Activated CD4-positive, alpha-beta T cell treated with anti-CD3 and anti-CD28 coated beads, Interleukin-10, Interleukin-2, amounts not matched to agents 100 ng/mL and 50 ng/mL, durations not matched to agents 16 hours and 8 hours (primary cell): ENCODE measurements at places on chromosomes 3 and 15.
A peak's percentile ranks its signal among the peaks of the same experiment; 100 is the strongest.

DNA sequence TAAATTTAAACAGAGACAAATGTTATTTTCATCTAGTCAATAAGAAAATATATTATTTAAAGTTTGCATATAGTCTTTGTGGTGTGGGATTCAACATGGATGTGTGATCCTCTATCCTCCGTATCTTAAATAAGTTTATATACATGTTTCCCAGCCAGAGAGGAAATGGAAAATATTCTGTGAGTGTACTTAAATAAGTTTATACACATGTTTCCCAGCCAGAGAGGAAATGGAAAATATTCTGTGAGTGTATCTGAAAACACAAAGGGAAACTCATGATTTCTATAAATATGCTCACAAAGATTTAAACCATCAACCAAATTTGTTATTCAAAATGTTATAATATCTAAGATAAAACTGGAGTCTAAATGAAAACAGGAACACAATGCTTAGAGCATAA is 110.0 kb upstream of the MELTF start:
- DNase-seq = no peak

GRCh38 chr3:168417016-168417415 is 321.3 kb upstream of the GOLIM4 start:
- no peak for DNase-seq

DNA sequence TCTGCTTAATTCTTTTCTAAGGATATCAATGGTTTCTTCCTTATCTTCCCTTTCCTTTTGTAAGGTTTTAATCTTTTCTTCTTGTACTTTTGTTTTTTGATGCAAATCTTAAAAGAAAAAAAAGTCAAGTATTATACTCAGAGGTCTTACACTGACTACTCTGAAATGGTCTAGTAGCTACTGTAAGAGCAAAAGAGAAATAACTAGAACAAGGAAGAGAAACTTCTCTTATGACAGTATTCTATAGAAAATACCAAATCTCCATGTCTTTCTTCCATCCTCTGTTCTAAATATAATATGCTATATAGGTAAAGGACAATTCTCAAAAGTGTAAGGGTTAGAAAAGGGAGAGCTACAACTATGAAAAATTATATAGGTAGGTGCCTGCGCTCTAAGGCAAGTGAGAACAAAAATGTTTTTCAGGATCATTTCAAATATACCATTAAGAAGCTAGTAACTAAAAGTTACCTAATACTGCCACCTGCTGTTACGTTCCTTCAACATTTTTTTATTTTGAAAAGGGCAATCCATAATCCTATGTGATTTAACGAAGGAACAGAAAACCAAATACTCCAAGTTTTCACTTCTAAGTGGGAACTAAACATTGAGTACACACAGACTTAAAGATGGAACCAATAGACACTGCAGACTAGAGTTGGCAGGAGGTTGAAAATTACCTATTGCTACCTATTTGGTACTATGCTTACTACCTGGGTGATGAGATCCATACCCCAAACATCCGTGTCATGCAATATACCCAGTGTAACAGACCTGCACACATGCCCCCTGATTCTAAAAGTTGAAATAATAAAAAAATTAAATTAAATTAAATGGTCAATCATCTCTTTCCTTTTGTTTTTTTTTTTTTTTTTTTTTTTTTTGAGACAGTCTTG is 36.7 kb downstream of the CIP2A start:
- peak; percentile 28 for DNase-seq

DNA sequence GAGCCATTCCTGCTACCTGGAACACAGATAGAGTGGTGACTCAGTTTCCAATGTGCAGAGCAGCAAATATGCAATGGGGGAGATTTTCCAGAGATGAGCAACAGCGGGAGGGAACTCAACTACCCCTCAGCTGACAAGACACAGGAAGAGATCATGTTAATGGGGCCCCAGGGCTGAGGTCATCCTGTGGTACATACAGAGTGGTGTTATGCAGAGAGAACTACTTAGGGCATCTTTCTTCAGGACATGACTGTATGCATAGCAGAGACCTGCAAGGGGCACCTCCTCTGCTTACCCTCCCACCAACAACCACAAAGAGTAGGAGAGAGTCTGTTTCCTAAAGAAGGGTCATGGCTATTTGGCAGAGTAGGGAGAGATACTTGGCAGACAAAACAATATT is 6.8 kb upstream of the TBC1D5 start:
- DNase-seq = peak; percentile 56

GRCh38 chr3:42980209-42980608 is 1.1 kb downstream of the GASK1A start:
- no peak for DNase-seq

DNA sequence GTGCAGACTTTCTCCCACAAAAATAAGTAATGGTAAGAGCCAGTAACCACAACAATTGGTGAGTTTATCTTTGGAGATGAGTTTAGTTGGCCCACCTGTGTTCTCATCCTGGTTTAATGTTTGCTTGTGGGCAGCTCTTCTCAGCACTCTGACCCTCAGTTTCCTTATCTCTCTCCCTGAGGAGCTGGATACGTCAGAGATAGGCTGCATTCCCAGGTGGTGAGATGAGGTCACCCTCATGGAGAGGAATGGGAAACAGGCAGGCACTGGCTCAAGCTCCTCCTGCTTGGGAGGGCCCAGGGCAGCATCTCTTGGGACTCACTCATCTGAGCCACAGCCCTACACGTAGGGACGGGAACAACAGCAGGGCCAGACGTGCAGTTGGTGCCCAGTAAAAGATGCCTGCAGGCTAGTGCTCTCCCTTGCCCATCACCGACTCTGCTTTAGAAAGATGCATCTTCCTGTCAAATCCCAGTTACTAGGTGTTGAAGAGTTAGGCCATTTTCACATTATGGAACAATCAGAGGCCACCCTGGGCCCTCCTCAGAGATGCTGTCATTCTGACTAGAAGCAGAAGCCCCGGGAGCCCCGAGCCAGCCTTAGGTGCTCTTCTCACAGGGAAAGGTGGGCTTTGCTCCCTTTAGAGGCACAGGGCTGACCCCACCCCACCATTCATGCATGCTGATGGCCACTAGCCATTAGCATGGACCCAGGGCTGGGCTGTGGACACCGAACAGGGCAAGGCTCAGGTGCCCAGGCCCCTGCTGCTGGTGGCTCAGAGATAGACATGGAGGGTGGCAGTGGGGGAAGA is 59.7 kb downstream of the GRIP2 start:
- DNase-seq = no peak

- DNase-seq = no peak
Observed at GRCh38 chr3:141482245-141482922, 4.4 kb upstream of the RASA2 start.

DNA sequence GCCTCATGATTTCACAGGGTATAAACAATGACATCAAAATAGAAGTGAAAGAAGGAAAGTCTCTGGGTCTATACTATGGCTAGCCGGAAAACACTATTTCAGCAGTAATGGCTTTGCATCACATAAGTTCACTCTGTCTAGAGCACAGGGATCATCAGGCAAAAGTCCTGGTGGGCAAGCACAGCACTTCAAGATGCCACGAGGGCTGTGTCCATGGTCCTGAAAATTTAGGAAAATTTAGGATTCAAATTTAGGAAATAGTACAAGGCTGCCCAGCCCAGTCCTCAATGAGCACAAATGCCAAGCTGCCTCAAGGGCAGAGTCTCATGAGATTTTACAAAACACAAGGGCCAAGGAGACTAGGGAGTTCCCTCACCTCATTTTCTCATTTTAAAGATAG is 54.1 kb downstream of the RORA start:
- no peak for DNase-seq

DNA sequence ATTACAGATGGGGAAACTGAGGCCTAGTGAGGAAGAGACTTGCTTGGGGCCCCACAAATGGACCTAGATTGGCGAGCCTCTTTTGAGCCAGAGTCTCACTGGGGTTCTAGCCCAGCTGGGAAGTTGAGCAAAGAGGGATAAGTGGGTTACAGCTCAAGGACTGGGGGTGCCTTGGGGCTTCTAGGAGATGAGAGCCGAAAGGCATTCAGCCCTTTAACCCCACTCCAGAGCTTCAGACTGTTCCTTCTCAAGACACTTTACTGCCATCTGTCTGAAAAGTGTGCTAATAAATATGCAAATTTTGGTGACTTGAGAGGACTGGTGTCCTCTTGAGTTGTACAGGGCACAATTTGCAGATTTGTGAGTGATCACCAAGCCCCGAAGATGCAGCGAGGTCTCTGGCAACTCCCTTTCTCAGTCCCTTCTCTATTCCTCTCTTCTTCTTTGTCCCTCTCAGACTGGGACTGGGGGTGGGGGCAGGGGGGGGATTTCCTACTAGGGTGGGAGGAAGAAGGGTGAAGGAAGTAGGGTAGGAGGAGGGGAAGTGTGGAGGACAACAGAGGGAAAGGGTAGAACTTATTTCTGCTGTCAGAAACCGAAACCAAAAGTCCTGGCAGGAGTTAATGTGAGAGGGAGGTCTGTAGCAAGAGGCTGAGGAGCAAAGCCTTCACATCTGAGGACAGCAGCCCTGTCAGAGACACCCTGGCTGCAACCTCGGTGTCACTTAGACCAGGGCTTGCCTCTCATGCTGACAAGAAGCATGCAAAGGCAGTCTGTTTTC is 16.2 kb upstream of the ANKDD1A start:
- DNase-seq = peak; percentile 77

DNA sequence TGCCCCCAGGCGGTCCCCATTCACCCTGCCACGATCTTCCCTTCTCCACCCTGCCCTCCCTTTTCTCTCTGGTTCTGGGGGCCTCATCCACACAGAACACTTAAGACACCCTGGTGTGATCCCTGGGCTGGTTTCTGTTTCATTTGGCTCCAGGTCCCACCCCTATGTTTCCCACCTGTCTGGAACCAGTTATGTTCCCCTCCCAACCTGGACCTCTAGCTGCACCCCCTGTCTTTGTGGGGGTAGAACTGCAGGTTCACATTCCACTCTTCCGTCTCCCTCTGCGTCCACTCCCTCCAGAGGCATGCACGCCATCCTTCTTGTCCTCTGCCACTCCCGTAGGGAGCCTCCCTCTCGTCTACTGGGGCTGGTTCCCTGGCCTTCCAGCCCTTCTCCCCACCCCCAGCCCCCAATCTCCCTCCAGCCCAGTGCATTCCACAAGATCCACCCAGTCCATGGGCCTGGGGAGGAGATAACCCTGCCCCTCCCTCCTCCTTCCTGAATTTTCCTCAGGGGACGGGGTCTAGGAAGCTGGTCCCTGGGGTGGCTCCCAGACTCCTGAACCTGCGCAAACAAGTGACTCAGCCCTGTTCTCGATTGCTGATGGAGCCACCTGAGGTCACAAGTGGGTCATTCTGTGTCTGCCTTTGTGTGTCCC is 73.8 kb downstream of the ABTB1 start:
- no peak for DNase-seq

DNA sequence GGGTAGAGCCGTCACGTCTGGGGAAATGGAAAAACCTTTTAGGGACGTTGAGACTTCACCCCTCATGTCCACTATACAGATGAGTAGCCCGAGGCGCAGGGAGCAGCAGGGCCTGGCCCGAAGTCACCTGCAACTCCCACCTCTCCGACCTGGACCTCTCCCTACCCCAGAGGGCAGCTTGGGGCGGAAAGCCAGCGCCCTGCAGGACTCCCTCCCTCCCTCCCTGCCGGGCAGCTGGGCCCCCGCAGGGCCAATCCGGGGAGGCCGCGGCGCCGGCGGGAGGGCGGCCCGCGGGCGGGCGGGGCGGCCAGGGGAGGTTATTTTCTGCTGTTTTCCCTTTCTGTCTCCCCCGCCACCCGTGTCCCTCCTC is 2.0 kb downstream of the WNT7A start:
- no peak for DNase-seq

- DNase-seq = no peak
Observed at GRCh38 chr3:131699001-131699400, 196.2 kb upstream of the MRPL3 start.

DNA sequence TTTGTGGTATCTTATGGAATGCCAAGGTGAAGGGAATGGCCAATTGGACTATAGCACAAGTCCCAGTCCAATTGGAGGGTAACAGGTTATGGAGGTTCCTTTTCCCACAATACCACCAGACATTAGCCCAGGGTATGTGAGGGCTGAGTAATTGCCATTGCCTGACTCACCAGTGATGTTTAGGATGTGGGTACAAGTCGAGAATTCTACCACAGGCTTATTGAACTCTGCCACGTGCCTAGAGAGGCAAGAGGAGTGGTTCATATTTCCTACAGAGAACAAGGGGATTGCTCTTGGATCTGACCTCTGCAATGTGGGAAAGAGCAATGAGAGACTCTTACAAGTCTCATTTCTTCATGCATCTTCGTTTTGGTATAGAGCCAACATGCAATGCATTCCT is 85.0 kb upstream of the XCR1 start:
- peak; percentile 39 for DNase-seq

- no peak for DNase-seq
Observed at GRCh38 chr15:85564686-85565085, 184.3 kb downstream of the AKAP13 start.

- DNase-seq = no peak
Observed at GRCh38 chr3:10599017-10599416, 93.6 kb upstream of the ATP2B2 start.

DNA sequence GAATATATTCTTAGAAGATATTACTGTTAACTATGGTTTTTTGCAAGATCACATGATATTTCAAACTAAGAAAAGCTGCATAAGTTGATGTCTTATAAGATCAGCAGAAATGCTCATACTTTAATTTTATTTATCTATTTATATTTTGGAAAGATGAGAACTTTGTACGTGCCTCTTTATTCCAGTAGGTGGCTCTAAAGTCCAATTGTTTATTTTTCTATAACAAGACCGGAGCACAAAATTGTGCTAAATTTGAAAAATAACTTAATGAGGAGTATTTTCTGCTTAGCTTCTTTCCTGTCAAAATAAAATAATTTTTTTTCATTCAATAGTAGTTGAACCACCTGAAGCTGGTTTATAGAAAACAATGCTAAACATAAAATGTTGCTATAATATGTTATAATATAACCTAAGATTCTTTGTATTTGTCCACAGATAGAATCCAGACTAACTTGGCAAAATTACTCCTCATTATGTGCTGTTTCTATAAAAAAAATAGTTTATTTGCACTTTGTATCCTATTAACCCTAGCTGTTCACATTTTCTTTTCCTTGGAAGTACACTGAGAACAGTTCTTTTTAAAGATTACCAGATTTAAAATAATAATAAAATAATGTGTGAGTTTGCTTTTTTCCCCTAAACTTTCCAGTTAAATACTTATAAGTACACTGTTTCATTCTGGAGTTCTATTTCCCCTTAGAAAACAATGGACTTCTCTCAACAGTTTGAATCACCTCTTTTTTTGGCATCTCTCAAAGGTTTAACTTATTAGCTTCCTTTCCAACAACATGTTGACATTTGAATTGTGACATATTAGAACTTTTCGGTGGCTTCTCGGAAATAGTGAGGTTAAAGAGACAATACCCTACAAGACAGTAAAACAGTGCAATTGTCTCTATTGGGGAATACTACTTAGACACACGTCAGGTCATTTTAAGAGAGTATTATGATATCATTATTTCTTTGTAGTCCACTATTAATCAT is 530.0 kb downstream of the MECOM start:
- DNase-seq = no peak

- no peak for DNase-seq
Observed at GRCh38 chr3:57998366-57999283, 9.6 kb upstream of the FLNB start.

DNA sequence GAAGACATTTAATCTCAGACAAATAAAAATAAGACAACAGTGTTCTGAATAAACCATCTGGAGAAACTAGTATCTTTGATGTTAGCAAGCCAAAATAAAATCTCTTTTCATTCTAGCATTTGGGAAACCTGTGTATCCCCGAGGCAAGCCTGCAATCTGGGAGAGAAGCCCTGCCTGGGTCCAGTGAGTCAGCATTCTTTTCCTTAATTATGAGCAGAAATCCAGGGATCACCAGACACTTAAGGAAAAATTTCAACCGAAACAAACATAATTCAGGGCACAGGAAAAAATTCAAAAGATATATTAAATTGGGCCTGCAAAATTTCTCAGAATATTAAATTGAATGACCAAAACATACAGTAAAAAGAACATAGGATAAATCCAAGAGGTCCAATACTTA is 4.2 kb downstream of the NCBP2 start:
- DNase-seq = no peak
